Activated T-cell treated with anti-CD3 and anti-CD28 coated beads, Interleukin-2, amount 50 U/mL, for 1 hour (primary cell): ENCODE measurements at places on chromosomes 6 and 20.

- no peak for DNase-seq
Observed at GRCh38 chr6:118171852-118172251, 264.8 kb downstream of the SLC35F1 start.

DNA sequence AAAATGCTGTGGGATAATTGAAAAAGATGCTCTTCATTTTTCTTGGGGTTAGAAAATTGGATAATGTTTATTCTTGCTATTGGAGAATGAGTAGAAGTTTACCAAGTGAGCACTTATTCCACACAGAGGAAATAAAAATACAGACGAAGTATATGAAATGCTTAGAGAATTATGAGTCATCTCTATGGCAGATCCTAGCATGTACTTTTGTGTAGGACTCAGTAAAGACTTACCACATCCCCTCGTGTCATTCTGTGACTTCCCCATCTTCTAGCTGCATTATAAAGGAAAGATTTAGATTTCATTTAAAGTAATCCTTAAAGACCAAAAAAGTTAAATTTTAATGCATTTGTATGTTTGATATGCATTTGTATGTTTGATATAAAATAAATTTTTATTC, 685.6 kb downstream of the TBC1D32 start:
- no peak for DNase-seq

DNA sequence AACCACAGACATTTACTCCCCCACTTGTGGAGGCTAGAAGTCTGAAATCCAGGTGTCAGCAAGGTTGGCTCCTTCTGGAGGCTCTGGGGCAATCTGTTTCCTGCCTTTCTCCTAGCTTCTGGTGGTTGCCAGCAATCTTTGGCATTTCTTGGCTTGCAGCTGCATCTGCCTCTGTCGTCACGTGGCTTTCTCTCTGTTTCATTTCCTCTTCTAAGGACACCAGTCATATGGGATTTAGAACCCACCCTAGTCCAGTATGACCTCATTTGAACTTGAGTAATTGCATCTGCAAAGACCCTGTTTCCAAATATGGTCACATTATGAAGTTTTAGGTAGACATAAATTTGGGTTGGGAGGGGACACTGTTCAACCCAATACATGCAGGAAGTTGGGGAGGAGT, 56.2 kb upstream of the EPB41L1 start:
- no peak for DNase-seq

- DNase-seq, result peak; percentile 55
Observed at GRCh38 chr20:21048841-21049273, 57.3 kb downstream of the LINC00237 start.

- no peak for DNase-seq
Observed at GRCh38 chr6:119205911-119206618, 127.6 kb upstream of the FAM184A start.

DNA sequence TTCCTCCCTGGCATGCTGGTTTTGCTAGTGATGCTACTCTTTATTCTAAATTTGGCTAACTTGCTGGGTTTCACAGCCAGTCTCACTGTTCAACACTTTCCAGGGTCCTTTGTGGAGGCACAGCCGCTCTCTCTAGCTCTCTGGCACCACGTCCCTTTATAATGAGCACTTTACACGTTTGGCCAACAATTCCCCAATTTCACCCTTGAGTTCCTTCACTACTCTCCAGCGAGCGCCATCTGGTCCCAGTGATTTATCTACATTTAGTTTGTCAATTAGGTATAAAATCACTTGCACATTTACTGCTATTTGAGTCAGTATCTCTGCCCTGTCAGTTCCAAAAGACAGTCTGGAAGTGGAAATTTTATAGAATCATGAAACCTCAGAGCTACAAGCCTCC, 241.9 kb upstream of the MOCS1 start:
- DNase-seq, result no peak

DNA sequence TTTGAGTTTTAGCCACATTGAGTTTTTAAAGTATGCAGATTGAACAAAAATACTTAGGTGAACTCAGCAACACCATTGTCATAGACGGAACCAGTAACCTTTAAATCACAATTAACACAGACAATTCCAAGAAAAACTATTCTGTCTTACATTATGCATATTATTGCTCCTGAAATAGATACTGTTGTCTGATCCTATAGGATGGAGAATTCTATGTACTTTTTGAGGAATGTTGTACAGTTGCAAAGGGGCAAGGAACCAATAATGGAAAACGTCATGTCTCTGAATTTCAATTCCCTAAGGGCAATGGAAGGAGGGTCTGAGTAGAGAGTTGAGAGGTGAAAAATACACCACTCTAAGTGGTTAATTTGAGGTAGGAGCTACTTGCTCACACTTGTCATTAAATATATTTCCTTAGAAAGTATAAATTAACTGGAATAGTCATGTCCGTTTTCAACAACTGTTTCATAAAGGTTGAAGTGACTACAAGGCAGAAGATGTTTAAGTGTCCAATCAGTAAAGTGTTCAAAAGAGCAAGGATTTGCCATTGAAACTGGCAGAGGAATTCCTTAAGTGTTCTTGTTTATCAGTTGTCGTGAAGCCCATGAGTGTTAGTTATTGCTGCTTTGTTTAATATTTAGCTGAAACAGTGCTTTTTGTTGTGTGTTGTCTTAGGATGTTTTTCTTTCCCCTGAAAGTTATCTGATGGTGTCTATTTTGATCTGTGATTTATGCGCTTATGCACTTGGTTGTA, 1.3 kb downstream of the NKAIN2 start:
- DNase-seq, result no peak

- no peak for DNase-seq
Observed at GRCh38 chr6:37134036-37134395, 35.9 kb upstream of the PIM1 start.

GRCh38 chr6:119348748-119349360, 707 bp downstream of the MAN1A1 start:
- no peak for DNase-seq

- DNase-seq, result no peak
Observed at GRCh38 chr6:27040244-27041042, 207.1 kb upstream of the PRSS16 start.

GRCh38 chr20:36043441-36043840, 75.1 kb downstream of the CNBD2 start:
- no peak for DNase-seq

- DNase-seq, result no peak
Observed at GRCh38 chr6:126113261-126113660, 126.9 kb downstream of the TRMT11 start.

DNA sequence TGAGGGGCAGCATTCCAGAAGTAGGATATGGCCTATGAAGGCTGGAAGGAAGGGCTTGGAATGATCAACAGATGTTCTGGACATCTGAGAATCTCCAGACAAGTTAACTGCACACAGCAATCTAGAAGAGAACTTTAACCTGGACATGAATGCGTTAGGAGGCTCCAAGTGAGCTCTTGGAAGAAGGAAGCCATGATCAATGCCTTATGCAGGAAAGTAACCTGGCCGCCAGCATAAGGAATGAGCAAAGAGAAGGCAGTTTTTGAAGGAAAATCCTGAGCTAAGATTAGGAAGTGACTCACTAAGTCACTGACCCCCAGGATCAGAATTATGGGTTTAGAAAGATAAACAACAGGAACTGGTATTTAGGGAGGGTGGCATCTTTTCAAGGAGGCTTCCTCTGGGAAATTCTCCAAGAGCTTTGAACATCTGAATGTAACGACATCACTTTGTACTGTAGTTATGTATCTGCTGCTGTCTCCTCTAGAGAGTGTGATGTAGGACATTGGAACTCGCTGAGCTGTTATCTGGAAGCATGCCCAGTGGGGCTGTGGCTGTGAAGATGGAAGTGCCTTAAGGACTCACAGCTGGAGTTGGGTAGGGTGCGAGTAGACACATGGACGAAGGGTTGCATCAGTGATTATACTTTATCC, 236.8 kb downstream of the PACRG start:
- no peak for DNase-seq

DNA sequence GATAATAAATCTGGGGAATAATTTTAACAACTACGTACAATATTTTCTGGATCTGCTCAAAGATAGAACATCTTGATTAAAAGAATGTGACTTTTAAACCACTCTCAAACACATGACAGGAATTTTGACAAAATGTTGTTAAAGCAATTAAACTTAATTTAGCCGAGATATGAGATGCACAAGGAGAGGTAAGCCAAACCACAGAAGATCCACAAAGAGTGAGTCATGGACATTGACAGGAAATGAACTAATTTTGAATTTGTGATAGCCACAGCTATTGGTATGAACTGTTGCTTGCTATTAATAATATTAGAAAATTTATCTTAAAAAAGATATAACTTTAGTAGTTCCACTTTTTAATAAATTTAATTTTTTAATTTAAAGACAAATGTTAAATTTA, 27.8 kb upstream of the VGLL2 start:
- no peak for DNase-seq

DNA sequence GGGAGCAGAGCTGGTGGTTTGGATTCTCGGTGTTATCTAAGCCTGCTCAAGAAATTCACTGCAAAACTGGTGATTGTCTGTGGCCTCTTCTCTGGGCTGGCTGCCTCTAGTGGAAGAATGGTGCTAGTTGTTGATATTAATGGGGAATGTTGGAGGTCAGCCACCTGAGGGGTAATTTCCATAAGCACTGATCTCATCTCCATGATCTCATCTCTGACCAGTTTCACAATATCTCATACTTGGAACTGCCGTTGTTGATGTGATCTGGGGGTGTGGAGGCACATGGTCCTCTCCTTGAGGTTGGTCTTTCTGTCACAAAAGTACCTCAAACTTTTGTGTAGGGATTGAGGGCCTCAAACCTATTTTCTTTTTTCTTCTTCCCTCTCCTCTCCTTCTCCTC, 102.6 kb downstream of the CD109 start:
- DNase-seq, result no peak

- no peak for DNase-seq
Observed at GRCh38 chr20:10190456-10190855, 28.2 kb upstream of the SNAP25 start.

DNA sequence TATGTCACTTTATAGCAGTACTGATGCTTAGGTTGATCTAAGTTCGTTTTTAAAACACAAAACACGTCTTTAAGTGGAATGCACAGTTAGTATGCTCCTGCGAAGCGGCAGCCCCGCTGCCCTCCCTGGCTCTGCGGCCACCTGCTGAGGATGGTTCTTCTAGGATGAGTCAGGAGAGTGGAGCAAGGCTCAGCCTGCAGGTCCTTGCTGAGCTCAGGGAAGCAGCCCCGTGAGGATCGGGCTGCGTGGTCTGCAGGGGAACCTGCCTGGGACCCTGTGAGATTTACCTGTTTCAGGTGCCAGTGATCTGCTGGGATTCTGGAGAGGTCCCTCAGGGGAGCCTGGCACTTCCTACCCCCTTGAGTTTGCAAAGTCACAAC, 57.5 kb downstream of the SYNJ2 start:
- DNase-seq, result peak; percentile 13

- DNase-seq, result no peak
Observed at GRCh38 chr6:145891126-145891525, 73.0 kb downstream of the SHPRH start.

DNA sequence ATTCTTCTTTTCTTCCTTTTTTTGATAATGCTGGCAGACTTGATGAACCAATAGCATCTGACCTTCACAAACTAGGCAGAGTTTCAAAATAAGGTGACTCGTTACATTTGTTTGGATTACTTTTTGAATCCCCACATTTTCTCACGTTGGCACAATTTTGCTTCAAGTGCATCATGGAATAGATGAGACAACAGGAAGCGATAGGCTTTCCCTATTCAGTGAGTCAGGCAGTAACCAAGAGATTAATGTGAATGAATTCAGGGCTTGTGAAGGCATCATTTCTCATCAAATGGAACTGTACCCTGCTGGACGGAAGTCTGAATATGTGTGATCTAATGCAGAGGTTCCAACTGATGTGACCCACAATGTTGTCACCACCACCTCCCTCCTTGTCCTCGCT, 10.7 kb downstream of the RFPL4B start:
- no peak for DNase-seq

GRCh38 chr20:62893700-62894099, 32.1 kb upstream of the TCFL5 start:
- no peak for DNase-seq

- DNase-seq, result no peak
Observed at GRCh38 chr6:74879234-74879633, 326.6 kb downstream of the COL12A1 start.

GRCh38 chr20:49427751-49428518, 54.5 kb downstream of the KCNB1 start:
- no peak for DNase-seq

DNA sequence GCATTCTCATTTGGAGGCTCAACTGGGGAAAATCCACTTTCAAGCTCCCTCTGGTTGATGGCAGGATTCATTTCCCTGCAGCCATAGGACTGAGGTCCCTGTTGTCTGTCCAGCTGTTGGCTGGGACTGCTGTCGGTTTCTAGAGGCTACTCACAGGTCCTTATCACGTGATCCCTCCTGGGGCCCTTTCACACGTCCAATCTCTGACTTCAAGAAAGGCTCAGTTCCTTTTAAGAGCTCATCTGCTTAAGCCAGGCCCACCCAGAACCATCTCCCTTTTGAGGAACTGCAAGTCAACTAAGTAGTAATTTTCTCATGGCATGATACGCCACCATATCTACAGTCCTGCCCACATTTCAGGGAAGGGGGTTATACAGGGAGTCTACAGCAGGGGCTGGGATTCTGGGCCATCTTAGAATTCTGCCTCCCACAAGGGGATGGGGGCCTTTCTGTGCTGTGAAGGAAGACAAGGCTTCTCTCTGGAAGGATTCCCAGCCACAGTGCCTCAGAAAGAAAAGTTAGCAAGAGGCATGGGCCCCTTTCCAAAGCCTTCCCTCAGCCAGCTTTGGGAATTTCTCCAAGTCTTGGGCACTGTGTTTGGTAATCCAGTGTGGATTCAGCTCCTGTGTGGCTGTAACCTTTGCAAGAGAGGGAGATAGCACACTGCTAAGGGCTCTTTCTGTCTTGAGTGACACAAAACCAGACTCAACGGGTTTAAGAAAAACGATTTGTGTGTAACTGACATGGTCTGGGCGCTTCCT, 66.4 kb downstream of the CTCFL start:
- DNase-seq, result no peak

- no peak for DNase-seq
Observed at GRCh38 chr20:37298190-37298939, 8.9 kb downstream of the MANBAL start.

DNA sequence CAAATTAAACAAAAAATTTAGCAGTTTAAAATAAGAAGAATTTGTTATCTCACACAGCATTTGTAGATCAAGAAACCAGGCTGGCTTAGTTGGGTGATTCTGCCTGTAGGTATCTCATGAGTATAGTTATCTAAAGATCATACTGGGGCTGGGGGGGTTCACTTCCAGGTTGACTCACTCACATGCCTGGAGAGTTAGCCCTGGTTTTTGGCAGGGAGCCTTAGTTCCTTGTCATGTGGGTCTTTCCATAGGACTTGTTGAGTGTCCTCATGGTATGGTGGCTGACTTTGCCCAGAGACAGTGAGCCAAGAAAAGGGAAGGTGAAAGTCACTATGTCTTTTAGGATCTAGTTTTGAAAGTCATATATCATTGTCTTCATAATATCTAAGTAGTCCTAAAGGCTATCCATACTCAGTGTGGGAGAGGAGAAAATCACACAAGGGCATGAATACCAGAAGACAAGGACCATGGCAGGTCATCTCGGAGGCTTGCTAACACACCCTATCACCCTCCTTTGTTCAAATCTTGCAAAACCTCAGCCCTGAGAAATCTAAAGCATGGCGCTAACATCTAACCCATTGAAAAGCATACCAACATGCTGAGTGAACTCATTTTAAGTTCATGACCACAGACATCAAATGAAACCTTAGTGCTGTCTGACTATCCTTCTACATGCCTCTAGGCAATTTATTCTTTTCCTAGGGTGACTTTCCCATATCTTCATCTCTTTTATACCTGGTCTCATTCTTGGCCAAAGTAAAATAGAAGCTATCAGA, 39.2 kb downstream of the CYP24A1 start:
- no peak for DNase-seq

- no peak for DNase-seq
Observed at GRCh38 chr20:31517373-31517772, 3.1 kb downstream of the HM13 start.

- DNase-seq, result no peak
Observed at GRCh38 chr6:13653296-13653695, 38.2 kb downstream of the NOL7 start.
